ENCODE measurements at places on chromosomes 1 and 21.

GRCh38 chr1:231590453-231591198, 36.0 kb upstream of the DISC1 start:
- no peak for DNase-seq

- DNase-seq: no peak
These were observed 168.5 kb upstream of the PLD5 start for GRCh38 chr1:242692988-242693387.

DNA sequence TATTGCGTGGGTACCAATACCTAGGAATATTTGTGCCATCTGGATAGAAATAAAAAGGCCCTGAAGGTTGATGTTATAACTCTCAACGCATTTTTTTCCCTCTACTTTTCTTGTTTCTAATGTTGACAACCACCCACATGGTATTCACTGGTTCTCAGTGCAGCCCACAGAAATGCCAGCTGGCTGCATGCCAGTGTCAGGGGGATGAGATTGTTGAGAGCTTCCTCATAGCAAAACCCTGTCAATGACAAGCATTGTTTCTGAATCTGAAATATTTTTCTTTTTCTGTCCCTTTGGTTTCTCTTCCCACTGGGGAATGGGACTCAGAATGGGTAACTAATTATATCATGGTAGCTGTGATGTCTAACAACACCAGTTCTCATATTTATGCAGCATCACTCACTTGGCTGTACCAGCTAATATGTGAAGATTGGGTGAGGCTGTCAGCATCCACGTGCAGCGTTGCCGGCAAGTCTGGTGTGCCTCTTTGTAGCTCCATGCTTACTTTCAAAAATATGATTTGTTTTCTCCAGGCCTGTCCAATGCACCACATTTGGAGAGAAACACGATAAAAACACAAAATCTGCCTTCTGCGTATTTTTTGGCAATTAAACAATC, 284.6 kb downstream of the PTBP2 start:
- no peak for DNase-seq

- no peak for DNase-seq
These were observed 107.0 kb downstream of the PGBD5 start for GRCh38 chr1:230319014-230319747.

- DNase-seq: no peak
These were observed 43.1 kb upstream of the ETV3 start for GRCh38 chr1:157181258-157181657.

DNA sequence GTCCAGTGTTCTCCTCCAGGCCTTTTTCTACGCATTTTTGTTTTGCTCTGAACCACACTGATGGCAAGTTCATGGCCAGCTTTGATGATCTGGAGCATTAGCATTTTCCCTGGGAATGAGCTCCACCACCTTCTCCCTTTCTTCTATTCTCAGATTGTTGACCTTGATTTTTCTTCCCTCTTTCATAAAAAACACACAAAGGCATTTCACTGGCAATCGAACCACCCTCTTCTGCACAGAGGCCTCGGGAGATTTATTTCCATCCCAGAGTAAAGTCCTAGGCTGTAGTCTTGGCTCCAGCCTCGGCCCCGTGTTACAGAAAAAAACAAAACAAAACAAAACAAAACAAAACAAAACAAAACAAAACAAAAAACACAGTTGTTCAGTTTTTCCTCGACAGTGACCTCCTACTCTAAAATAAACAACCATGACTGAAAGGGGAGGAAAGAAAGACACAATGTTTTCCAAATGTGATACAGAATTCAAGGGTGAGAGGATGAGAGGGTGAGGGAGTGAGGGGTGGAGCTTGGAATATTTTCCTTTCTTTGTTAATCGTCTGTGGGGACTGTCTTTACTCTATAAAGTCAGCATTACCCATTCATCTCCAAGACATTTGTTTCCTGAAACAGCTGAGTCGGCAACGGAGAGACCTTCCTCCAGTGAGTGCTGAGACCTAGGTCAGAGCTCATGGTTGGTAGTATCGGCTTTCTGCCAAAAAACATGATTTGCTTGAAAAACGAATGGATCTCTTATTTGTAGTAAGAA, 29.8 kb upstream of the RNF186 start:
- no peak for DNase-seq

DNA sequence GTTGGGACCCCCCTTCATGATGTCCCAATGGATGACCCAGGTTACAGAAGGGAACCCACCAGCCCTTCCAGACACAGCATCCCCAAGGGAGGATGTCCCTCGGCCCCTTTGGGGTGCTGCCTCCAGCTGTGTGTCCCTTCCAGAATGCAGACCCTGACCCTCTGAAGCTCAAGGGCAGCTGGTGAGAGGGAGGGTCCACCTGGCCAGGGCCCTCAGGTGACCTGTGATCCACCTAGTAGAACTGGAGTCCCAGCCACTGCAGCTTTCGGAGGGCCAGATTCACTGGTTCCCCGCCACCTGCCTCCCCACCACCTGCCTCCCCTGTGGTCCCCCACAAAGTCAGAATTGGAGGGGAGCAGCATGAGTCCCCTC, 9.6 kb upstream of the TFF1 start:
- no peak for DNase-seq

Data from ecto neural progenitor cell (in vitro differentiated cells).